ENCODE measurements at places on chromosomes 3 and 15. TPM values are rescaled to one million over a fixed set of nuclear protein-coding genes. Genes with fewer than 3 reads are reported as not detected.

DNA sequence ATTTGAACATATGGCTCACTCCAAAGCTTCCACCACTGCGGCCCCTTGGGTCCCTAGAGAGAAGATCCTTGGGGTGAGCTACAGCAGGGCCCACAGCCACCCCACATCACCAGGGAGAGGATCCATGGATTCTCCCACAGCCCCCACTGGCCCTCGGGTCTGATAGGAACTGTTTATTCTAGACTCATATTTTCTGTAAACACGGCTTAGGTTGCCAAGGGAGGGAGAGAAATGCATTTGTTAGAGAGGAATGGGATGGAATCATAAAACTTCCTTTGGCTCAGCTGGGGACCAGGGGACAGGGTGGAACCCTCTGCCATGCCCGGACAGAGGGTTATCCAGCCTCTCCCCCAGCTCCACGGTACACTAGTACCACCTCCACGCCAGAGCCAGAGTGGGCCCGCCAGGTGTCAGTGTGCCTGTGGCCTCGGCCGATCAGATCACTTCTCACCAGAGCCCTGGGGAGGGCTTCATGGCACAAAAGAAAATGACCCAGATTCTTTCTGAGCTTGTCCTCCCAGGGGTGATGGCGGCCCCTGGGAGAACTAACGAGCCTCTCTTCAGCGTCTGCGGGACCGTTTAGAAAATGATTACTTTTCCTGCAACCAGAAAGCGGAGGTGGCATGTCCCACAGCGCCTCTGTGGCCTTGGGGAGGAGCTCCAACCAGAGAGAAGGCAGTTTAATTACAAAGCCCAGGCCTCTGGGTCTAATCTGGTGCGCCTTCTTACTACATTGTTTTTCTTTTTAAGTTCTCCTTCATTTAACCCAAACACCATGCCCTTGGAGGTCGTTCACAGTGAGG, 33.7 kb downstream of the ADCY5 start:
- no peak for DNase-seq

The KNG1 gene
- total RNA-seq, result not detected

- no peak for DNase-seq
These were observed 11.4 kb upstream of the HEG1 start for GRCh38 chr3:125067225-125067624.

- DNase-seq, result no peak
These were observed 11.0 kb upstream of the DCBLD2 start for GRCh38 chr3:98912448-98912847.

The ZDHHC19 gene
- total RNA-seq, result not detected
